ENCODE measurements at places on chromosomes 7 and 10.

DNA sequence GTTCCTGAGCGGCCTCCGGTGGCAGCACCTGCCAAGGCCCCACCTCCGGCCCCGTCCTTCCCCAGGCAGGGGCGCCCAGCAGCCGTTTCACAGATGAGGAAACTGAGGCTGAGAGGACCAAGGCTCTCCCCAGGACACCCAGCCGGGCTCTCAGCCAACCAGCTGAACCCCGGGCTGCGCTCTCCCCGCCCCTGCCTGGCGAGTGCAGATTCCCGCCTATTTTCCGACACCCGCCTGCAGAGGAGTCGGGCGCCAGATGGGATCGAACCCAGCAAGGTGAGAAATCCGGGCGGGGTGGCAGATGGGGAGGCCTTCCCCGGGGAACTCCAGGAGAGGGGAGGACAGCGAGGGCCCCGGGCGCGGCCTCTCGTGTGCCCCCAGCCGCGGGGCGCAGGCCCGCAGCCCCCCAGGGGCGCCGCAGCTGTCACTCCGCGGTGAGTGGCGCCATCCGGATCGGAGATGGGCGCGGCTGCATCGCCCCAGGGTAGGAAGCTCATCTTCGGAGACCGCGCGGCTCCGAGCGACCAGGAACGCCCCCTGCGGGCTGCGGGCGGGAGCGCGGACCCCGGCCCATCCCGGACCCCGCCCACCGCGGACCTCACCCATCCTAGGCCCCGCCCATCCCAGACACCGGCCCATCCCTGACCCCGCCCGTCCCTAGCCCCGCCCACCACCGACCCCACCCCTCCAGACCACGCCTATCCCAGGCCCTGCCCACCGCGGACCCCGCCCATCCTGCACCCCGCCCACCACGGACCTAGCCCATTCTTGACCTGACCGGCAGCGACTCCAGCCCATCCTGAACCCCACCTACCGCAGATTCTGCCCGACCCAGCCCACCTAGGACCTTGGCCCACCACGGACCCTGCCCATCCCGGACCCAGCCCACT, 90.3 kb downstream of the MICALL2 start:
- peak; percentile 2 for DNase-seq

GRCh38 chr7:127741764-127742375, 89.9 kb downstream of the SND1 start:
- no peak for DNase-seq

GRCh38 chr10:47088656-47089354, 177.6 kb downstream of the PTPN20 start:
- no peak for DNase-seq

DNA sequence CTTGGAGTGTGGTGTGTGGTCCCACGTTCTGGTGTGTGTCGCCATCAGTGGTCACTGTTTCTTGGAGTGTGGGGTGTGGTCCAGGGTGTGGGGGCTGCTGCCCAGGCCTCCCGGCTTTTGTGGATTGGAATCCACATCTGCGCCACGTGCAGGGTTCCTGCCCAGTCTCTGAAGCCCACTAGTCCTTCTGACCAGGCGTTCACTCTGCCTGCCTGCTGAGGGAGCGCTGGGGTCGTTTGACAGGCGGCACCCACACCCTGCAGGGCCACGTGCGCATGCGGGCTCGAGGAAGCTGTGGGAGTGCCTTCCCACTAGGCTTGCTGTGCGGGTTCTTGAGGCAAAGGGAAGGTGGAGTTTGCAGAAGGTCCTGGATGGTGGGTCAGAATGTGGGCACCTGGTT, 51.4 kb downstream of the INPP5A start:
- DNase-seq = no peak

DNA sequence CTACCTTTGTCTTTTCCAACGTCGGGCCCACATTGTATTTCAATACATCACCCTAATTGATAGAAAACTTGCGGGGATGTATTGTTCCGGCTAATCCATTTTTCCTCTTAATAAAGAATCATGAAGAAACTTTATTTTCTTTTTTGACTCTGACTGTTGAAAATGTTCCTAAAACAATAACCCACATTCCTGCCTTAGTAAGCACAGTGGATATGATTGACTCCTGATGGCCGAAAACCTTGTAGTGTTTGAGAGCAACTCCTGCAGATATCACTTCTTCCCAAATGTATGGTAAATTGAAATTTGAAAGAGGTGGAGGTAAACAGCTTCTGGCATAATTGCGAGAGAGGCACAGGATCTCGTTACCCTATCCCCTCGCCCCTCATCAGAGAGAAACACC, 65.7 kb downstream of the BICC1 start:
- no peak for DNase-seq

- no peak for DNase-seq
These were observed 30.9 kb downstream of the KCNMA1 start for GRCh38 chr10:77606751-77607150.

DNA sequence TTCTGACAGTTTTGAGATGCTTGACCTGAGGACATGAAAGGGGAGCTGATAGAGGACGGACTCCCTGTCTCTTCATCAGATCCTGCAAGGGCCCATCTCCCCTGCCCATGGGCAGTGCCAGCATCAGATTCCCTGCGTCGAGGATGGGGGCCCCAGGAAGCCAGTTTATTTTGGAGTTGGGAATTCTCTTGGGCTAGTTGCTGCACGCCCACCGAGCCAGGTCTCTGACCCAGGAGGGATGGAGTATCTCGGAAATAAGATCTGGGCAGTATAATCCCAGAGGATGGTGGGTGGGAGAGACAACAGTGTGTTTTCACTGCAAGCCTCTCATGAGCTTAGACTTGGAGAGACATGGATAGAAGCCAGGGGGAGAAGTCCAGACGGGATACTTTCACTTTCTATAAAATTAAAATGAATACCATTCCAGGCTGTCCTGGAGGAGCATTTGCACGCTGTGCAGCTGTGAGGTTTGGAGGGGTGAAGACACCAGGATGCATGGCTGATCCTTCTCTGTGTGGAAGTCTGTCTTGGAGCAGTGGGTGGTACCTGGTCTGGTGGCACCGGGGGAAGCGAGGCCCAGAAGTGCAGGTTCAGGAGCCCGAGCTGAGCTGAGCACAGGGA, 25.8 kb downstream of the DOCK1 start:
- no peak for DNase-seq

DNA sequence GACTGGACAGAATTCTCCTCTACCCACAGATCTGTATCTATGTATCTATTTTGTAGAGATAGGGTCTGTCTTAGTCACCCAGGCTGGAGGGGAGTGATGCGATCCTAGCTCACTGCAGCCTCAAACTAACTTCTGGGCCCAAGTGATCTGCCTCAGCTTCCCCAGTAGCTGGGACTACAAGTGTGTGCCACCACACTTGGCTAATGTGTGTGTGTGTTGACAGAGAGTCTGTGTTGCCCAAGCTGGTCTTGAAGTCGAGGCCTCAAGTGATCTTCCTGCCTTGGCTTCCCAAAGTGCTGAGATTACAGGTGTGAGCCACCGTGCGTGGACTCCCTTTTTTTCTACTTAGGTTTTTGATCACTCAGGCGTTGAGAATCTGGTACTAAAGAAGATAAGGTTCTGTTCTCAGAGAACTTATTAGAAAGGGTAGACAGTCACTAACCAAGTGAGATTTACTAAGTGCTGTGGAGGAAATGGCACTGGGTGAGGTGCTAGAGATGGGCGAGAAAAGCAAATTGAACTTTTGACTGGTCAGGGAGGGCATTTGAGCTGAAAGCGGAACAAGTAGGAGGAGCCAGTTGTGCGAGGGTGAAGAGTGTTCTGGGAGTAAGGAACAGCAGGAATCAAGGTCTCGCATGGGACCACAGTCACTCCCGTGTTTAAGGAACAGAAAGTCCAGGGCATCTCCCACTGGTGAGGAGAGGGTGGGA, 18.0 kb downstream of the NDUFB2 start:
- DNase-seq = no peak

- DNase-seq = no peak
These were observed 185.3 kb downstream of the WDR11 start for GRCh38 chr10:121036431-121036830.

DNA sequence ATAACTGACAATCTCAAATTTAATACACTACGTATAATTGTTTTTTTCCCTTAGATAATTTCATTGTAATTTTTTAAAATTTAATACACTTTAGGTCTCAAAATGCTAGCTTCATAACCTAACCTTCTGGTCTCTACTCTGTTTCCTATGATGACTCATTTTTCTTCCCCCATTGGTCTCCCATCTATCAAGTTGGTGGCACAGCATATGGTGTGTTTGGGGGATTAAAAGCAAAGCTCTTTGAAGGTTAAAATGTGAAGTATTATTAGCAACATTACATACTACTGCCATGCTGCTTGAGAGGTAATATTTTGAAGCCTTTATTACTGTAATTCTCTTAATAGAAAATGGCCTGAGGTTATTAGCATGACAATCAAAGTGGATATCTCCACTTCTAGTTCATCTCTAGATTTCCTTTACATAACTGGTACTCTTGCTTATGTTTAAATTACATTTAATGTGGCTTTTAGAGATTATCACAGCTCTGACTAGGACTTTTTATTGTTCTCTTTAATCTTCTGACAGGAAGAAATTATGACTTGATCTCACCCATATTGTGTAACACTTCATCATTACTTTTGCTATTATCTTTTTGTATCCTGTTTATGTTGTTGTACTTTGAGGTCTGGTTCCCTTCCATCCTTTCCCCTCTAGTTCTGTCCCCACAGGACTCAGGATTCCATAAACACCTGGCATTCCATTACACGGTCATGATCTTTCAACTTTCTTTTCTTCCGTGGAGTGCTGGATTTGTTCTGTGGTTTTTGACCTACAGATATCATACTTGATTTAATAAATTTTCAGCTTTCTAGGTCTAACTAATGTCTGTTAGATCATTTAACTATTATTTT, 185.1 kb downstream of the SEMA3D start:
- DNase-seq = no peak

DNA sequence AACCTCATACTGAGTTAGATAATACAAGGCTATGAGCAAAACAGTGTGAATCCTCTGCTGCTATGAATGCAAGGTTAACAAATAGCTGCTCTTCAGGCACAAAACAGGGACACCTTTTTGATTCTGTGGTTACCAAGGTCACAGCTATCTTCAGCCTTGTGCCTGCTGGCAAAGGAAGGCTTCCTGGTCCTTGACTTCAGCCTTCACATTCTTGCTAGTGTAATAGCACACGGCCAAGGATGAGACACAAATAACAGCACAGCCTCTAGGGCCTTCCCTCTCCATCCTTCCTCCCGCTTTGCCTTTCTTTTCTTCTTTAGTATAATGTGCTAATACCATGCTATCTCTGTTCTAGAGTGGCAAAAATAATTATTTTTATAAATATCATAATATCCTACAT, 130.6 kb upstream of the CAV2 start:
- DNase-seq = no peak

GRCh38 chr7:32937344-32938174, 19.7 kb upstream of the FKBP9 start:
- DNase-seq = no peak

DNA sequence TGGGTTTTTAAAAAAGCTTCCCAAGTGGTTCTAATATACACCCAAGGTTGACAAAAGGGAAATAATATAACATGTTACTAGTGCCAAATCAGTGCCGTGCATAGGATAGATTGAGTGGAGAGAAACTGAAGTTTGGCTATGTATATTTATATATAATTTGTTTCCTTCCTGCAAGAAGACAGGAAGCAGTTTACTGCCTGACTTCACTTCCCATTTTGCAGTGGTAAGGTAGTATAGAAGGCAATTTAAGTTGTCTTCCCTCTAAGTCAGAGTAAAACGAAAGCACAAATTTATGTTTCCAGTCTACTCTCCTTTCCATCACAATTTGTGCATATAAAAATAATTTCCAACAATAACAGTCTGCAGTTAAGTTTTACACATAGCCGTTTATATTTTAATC, 3.4 kb upstream of the HYCC1 start:
- no peak for DNase-seq

DNA sequence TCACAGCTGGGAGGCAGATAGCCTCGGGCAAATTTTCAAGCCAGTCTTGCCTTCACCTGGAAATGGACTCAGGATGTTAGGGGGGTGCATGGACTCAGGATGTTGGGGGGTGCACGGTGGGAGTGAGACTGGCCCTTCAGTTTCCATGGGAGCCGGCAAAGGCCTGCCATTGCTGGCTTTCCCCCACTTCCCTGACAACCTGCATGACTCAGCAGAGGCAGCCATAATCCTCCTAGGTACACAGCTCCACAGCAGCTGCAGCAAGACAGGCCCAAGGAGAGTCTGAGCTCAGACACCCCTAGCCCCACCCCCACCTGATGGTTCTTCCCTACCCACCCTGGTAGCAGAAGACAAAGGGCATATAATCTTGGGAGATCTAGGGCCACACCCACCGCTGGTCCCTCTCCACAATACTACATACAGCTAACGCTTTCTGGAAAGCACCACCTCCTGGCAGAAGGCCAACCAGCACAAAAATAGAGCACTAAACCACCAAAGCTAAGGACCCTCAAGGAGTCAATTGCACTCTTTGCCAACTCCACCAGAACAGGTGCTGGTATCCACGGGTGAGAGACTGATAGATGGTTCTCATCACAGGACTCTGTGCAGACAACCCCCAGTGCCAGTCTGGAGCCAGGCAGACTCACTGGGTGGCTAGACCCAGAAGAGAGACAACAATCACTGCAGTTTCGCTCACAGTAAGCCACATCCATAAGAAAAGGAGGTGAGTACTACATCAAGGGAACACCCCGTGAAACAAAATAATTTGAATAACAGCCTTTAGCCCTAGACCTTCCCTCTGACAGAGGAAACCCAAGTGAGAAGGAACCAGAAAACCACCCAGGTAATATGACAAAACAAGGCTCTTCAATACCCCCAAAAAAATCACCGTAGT, 18.3 kb downstream of the C7orf25 start:
- DNase-seq = no peak

DNA sequence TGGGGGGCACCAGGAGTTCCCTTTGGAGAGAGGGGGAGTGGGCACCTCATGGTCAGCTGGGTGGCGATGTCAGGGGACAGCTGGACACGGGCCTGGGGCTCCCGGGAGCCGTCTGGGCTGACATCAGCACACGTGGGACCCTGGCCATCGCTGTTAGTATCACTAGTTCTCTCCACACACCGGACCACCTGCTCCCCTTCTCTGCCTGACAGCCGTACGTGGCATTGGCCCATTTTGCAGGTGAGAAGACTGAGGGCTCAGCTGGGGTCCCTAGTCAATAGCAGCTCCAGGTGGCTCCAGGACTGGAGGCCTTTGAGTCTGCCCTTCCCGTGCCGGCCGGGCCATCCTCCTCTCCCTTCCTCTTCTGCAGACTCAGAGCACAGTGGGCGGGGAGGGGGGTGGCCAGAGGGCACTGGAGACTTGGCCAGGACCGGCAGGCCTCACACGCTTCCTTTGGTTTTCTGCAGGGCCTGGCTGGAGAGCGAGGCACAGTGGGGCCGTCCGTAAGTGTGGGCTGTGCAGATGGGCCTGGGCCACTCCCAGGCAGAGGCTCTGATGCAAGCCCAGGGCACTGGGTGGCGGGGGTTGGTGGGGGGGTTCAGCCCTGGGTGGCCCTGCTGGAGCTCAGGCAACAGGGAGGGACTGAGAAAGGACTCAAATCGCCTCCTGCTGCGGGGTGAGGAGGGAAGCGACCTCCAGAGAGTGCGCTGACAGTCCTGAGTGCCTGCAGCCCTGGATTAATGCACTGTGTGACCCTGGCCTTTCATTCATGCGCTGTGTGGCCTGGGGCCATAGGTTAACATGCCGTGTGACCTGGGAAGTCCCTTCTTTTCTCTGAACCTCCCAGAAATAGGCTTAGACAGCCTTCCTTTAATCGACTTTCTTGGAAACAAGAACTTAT, 78.2 kb downstream of the MYL10 start:
- DNase-seq = no peak
